Stimulated activated CD8-positive, alpha-beta memory T cell treated with anti-CD3 and anti-CD28 coated beads, Interleukin-7, amount 100 ng/mL, for 1 hour (primary cell): ENCODE measurements at places on chromosomes 16 and 17.
A peak's percentile ranks its signal among the peaks of the same experiment; 100 is the strongest.

DNA sequence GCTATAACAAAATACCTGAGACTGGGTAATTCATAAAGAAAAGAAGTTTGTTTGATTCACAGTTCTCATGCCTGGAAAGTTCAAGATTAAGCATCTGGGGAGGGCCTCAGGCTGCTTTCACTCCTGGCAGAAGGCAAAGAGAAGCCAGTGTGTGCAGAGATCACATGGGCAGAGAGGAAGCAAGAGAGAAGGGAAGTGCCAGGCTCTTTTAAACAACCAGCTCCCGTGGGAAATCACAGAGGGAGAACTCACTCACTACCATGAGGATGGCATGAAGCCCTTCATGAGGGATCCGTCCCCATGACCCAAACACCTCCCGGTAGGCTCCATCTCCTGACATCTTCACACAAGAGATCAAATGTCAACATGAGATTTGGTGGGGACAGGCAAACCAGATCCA lies 501.6 kb downstream of the MAF start:
- DNase-seq, result no peak

DNA sequence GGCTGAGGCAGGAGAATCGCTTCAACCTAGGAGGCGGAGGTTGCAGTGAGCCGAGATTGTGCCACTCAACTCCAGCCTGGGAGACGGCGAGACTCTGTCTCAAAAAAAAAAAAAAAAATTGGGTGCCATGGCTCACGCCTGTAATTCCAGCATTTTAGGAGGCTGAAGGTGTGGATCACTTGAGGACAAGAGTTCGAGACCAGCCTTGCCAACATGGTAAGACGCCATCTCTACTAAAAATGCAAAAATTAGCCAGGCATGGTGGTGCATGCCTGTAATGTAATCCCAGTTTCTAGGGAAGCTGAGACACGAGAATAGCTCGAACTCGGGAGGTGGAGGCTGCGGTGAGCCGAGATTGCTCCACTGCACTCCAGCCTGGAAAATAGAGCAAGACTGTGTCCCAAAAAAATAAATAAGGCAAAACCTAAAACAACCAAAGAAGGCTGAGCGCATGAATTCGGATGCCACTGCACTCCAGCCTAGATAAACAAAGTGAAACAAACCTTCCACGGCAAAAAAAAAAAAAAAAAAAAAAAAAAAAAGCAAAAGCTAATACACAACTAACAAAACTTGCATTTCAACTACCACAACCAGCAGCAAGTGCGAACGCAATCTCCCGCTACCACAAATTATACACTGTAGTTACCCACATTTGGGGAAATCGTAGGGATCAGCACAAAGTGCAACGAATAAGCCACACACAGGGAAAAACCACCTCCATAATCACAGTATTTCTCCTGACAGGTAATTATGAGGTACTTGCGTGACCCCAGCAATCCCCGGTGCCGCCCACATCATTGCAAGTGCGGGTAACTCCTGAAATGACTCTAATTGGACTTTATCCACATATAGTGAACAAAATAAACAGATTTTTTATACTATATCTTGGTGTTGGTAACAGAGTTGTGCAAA lies 25.6 kb downstream of the TEX14 start:
- DNase-seq, result no peak

DNA sequence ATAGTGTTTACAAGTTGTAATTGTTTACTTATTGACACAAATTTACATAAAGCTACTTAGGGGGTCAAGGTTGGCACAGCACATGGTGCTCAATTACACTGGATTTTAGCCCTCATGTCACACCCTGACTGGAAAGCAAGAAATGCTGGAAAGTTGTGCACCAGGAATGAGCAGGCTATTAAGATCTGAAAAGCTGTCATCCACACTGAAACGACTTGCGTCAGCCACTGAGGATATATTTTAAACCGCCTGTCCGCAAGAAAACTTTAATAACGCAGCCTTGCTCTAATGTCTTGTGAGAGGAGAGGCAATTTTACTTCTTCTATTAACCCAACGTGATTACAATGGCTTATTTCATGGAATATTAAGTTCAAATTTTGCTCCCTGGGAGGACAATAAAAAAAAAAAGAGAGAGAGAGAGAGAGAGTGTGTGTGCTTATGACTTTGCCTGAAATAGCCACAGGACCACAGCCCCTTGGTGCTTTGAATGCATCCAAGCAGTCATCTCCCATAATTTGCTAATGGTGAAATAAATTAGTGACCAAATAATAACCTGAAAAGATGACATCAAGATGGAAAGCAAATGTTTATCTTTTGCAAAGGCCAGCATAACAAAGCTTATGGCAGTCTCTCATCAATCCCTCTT lies 425.4 kb upstream of the PSMD7 start:
- DNase-seq, result no peak

GRCh38 chr17:50918933-50919296 lies 52.8 kb upstream of the TOB1 start:
- no peak for DNase-seq

- DNase-seq, result no peak
Measured at GRCh38 chr17:3805581-3805980, 4.6 kb upstream of the ITGAE start.

- DNase-seq, result no peak
Measured at GRCh38 chr16:17362946-17363345, 107.8 kb downstream of the XYLT1 start.

GRCh38 chr17:4913994-4914393 lies 11.1 kb upstream of the CHRNE start:
- DNase-seq, result no peak

- no peak for DNase-seq
Measured at GRCh38 chr16:58329135-58329534, 34.3 kb upstream of the PRSS54 start.

DNA sequence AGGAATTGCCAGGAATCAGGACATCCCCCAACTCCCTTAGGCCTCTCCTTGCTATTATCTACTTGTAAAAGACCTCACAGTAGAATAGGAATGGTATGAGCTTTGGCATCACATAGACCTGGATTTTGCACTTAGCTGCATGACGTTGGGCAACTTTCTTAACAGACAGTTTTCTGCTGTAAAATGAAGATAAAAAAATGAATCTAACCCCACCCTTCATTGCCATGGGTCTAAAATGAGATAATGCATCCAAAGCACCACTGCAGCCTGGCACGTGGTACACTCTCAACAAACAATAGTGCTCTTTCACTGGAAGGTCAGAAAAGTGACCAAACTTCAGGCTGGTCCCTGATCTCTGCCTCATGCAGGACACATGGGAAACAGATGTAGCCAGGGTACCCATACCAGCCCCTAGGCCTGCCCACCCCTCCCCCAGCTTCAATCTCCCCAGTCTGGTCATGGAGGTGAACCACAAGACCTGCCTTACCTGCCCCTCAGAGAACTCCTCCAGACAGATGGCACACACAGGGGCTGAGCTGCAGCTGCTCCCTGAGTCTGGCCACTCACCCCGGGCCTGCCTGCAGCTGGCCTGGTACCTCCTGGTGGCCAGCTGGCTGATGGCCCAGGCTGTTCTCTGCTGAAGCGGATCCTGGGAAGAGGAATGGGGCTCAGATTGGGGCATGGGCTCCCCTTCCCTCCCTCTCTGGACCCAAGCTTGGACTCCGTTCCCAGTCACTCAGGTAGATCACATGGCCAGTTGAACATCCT lies 8.5 kb upstream of the SUPT4H1 start:
- no peak for DNase-seq

- no peak for DNase-seq
Measured at GRCh38 chr16:81265658-81266451, 27.4 kb downstream of the BCO1 start.

- no peak for DNase-seq
Measured at GRCh38 chr17:19386974-19387920, at the start of gene MFAP4. Gene MFAP4, minus strand, starts transcription at chr17:19387190. Its CDS starts 35 bp downstream, at chr17:19387155.

GRCh38 chr17:29885031-29885640 lies 44.9 kb downstream of the SSH2 start:
- no peak for DNase-seq

DNA sequence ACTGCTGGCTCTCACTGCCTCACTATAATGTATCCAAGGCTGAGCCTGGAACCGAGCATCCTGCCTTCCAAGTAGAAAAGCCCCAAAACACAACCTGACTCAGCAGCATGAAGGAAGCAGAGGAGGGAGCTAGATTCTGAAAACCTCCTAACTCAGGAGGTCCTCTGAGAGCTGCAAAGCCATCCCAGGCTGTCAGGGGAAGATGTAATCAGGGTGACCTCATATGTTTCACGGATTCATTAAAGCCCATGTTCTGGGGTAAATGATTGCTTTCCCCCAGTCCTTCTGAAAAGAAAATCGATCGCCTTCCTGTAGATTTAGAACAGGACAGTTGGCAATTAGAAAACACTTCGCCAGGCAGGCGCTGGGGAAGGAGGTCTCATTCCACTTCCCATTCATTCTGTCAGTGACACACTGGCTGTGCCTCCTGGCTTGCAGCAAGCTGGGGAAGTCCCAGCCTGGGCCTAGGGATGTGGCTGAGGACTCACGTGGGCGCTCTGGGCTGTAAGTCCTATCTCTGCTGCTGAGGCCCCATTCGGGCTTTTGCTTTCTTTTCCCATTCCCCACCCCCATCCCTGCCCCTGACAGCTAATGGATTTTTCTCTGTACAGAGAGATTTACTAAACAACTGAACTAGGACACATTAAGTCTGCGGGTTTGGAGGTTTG lies 75.7 kb upstream of the TMEM132E start:
- DNase-seq, result no peak

DNA sequence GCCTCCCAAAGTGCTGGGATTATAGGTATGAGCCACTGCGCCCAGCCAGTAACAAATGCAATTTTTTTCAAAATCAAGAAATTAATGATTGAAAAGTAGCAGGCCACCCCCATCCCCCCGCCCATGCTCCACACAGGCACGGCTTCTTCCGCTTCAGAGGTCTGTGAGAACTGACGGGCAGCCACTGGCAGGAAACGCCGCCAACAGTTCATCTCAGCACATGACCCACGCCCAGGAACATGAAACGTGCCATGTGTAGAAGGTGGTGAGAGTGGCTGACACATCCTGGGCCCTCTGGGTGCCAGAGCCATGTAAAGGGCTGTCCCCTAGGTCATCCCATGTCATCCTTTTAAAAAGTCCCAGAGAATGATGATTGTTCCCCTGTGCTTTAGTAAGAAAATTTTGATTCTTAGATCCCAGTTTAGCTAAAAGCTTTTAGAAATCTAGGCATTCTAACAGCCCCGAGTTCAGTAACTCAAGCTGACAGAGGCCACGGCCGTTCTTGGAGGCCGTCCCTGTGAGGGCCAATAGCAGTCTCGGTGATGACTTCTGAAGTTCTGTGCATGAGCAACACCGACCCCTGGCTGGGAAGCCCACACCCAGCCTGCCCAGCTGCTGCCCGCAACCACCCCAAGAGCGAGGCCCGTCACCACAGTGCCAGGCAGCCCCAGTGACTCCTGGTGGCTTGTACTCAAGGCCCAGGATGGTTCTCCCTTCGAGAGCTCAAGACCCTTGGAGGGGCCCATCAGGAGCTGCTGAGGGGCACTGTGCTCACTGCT lies 52.1 kb downstream of the KLHDC4 start:
- peak; percentile 31 for DNase-seq

DNA sequence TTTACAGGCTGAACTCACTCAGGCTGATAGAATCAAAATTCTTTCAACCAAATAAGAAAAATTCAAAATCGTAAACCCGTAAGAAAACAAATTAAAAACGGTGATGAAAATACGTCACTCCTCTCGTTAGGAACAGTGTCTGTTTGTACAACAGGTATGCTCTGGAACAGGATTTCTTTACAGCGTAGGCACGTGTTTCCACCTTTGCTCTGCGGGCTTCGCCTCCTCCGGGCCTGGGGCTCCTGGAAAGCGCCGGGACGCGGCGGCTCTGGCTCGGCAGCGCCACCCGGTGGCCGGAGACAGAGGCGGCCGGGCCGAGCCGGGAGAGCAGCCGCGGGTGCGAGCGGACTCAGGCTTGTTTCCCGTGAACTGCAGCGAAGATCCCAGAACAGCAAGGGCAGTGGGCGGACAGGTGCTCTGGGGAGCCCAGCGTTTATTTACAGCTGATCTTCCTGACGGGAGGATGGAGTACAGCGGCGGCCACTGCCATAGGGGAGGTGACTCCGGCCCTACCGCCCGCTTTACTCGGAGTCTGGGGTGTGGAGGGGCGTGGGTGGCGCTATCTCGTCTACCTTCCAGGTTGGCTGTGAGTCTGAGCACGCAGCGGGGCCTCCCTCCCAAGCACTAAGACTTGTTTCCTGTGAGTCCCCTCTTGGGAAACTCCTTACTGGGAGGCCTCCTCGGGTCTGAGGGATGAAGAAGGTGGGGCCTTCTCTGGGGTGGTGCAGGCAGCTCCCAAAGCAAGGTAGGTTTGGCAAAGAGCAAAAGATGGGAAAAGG lies 40.5 kb upstream of the ATP2A3 start:
- peak; percentile 36 for DNase-seq

- DNase-seq, result no peak
Measured at GRCh38 chr16:80938004-80938878, 68.4 kb downstream of the CMC2 start.

DNA sequence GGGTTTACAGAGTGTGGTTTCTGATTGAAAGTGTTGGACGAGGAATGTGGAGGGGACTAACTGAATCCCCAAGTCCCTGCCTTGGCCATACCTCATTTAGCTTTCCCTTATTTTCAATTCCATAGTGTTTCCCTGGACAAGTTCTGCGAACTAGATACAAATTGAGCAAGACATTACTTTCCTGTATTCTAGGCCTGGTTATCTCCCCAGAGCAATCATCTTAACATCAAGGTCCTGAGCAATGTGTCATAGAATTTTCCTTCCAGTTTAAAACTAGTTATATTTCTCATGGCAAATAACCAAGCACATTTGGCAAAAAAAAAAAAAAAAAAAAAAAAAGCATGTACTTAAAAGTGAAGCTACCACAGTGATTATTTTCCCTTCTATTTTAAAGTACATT lies 330.1 kb downstream of the CDH11 start:
- DNase-seq, result no peak

DNA sequence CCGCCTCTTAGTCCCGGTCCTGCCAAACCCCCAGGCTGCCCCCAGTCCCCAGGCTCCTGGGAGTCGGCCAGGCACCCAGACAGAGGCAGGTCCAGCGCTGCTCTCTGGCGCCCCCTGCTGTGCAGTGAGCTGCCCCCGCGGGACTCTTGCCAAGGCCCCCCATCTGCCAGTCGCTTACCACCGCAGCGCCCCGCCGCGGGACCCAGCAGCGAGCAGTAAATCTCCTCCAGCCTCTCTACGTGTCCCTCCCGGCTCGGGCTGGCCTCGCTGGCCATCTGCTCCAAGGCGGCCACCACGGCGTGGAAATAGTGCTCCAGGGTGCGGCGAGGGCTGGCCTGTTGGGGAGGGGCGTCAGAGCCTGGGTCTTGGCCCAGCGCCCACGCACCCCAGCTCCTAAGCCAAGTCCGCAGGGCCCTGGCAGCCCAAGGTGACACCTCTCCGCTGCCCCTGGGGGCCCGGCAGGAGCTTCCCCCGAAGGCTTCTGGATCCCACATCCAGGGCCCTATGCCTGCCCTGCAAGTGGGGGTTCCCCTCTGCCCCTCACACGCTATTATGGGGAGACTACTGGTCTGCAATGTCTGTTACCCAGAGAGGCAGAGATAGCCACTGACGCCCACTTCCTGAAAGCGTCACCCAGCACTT lies 33.7 kb upstream of the MFSD6L start:
- peak; percentile 2 for DNase-seq

DNA sequence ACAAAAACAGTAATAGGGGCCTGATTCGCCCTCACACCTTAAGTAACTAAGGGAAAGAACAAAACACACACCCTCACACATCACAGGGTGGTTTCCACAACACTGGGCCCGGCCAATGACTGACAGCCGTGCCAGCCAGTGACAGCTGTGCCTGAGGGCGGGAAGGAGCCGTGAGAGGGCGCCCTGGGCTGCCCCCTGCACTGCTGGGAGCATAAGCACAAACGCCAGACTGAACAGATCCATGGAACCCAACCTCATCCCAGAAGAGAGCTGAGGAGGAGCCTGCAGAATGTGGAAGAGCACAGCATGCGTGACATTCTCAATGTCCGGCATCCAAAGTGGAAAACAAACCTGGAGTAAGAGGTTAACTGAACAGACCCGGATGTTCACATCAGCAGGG lies 16.0 kb downstream of the CSNK1D start:
- DNase-seq, result peak; percentile 52
